ENCODE measurements at places on chromosomes 13 and 19.

DNA sequence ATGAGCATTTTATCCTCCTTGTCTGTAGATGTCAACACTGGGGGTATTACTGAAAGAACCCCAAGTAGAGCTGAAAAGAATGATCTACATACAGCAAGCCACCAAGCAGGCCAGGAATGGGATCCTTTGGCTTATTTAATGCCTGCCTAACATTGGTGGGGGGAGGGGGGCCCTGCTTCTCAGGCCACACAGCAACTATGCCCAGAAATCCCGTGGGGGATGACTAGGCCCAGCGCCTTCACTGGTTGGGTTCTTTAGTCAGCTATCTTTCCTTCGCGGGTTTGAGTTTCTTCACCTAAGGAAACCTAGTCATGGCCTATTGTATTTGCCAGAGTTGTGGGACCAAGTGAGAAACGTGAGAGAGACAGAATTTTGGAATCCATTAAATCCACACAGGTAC lies 80.5 kb downstream of the CCNA1 start:
- DNase-seq: no peak

DNA sequence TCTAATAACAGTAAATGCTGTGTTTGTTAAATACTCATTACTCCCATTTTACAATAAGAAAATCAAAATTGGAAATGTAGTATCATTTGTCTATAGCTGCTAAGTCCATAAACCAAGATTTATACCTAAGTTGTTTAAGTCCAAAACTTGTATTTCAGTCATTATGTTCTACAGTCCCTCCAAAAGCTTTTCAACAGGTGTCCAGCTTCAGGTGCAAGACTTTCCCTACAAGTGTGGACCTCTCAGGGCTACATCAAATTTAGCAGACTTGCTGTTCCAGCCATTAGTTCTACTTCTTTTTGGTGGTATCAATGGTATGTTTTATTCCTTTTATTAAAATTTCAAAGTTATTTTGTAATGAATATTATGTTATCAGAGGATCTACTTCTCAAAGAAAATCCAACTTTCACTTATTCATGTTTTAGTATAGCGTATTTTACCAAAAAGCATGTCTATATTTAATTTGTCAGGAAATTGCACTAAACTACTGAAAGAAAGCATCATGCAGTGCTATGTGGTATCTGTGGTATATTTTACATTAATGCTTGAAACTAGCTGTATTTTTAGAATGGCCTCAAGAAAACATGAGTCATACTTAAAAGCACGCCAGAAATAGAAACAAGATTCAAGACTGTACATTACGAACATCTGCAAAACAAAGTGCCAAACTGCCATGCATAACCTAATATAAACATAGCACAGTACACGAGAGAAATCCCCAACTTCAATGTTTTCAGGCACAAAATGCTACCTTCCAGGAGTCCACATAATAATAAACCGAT lies 44.5 kb downstream of the VWA8 start:
- DNase-seq: no peak

DNA sequence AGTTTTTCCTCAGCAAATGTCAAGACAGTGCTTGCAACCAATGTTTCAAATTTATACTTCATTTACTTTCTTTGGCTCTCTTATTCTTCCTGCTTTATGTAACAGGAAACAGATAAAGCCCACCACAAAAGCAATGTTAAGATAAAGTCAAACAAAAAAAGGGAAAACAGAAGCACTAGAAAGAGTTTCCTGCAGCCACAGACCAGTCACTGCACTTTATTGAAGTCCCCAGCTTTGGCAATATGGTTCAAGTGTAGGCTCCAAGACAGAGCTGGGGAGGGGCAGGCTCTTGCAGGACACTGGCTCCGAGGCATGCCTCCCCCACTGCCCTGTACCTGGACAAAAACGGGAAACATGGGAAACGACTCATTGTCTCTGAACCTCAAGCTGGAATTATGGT lies 15.3 kb upstream of the CDC16 start:
- no peak for DNase-seq

DNA sequence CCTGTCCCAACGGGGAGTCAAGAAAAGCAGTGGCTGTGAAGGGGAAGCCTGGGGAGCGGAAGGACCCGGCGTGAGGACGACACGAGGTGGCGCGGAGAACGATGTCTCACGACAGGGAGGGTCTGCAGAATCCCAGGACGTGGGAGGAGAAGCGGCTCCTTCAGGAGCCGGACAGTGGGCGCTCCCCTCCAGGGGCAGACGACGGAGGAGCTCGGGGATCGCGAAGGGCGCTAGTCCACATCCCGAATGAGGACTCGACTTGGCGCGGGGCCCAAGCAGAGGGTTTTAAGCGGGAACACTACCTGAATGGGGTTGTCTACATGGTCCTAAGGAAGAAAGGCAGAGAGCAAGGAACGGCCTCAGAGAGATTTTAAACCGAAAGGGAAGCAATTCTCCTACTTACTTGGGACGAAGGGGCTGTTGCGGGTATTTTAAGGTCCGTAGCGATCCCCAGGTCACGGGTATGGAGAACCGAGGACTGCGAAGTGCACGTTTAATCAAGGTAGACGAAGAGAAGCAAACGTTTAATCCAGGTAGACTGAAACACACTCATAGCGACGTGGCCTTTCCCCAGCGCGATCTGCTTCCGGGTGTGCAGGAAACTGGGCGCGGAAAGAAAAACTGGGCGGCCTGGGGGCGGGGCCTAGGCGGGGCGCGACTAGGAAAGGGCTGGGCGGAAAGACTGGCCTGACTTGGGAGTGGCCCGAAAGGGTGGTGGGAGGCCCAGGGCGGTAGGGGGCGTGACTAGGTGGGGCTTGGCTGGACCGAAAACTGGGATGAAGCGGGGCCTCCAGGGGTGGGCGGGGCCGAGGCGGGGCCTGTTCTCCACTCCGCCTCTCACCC lies at the start of gene ZNF841:
Gene ZNF841 (minus strand): TSS at position 594 of the 843 bp plus-strand sequence. CDS start 10,964 bp downstream, outside the sequence.
- DNase-seq: peak; percentile 88

DNA sequence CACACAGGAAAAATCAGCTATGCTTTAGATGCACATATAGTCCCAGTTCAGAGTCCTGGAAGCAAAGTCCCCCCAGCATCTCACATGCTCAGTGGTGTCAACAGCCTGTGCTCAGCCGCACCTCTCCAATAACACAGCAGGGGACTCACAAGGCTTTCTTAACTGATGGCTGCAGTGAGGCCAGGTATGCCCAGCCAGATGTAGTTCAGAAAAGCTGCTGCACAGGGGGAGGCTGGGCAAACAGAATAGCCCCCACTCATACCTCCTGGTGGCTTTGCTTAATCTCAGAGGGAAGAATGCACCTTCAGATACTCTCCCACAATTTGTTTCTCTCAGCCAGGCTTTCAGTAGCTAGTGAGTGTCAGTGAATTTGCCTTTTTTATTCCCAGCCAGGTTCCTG lies 33.4 kb downstream of the FAM124A start:
- DNase-seq: no peak

GRCh38 chr19:53849237-53849676 lies 18.4 kb upstream of the MYADM start:
- no peak for DNase-seq

DNA sequence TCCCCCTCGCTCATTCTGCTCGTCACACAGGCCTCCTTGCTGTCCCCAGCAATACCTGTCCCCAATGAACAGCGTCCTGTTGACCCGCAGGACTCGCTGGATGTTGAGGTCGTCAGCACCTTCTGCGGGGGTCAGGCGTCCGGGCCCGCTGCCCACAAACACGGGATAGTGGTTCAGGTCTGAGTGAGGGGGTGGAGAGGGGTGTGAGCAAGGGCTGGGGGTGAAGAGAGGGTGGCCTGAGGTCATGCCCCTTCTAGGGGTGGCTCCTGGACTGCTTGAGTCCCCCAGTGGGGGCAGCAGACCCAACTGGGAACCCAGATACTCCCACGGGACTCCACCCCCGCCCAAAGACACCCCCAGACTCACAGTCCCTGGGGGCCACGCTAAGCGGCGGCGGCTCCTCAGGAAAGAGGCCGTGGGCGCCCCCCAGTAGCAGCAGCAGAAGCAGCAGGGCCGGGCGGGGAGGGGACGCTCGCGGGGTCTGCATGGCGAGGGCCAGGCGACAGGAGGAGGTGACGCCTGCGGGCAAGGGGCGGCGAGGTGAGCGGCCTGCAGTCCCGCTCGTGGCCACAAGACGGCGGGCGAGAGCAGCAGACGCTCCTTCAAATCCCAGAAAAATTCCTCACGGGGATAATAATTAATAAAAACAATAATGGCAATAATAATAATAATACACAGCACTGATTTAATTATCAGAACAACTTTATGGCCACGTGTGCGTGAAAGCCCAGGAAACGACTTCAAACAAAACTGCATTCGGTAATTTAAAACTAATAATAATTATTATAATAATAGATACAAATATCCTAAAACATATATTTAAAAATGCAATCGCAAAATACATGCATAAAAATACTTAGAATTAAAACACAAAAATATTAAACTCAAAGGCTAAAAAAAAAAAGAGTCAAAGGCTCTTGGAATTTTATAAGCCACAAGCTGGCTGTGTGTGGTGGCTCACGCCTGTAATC lies 1.2 kb downstream of the SEMA6B start:
- no peak for DNase-seq

- peak; percentile 93 for DNase-seq
Observed at GRCh38 chr13:50685491-50685890, 158.0 kb downstream of the DLEU7 start.

GRCh38 chr13:45811891-45812694 lies 39.5 kb downstream of the SIAH3 start:
- no peak for DNase-seq

GRCh38 chr13:110448677-110449076 lies 112.8 kb downstream of the RAB20 start:
- DNase-seq: no peak

GRCh38 chr19:10266706-10267105 lies 4.2 kb upstream of the ICAM1 start:
- no peak for DNase-seq

DNA sequence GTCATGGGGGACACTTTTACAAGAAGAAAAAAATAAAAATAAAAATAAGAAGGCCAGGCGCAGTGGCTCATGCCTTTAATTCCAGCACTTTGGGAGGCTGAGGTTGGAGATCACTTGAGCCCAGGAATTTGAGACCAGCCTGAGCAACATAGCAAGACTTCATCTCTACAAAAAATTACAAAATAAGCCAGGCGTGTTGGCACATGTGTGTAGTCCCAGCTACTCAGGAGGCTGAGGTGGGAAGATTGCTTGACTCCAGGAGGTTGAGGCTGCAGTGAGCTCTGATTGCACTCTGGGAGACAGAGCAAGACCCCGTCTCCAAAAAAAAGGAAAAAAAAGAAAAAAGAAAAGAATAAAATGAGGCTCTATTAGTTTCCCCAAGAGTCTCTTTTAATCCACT lies 157.0 kb downstream of the PTPRS start:
- DNase-seq: no peak

GRCh38 chr13:97493456-97493855 lies 59.5 kb downstream of the RAP2A start:
- DNase-seq: no peak

DNA sequence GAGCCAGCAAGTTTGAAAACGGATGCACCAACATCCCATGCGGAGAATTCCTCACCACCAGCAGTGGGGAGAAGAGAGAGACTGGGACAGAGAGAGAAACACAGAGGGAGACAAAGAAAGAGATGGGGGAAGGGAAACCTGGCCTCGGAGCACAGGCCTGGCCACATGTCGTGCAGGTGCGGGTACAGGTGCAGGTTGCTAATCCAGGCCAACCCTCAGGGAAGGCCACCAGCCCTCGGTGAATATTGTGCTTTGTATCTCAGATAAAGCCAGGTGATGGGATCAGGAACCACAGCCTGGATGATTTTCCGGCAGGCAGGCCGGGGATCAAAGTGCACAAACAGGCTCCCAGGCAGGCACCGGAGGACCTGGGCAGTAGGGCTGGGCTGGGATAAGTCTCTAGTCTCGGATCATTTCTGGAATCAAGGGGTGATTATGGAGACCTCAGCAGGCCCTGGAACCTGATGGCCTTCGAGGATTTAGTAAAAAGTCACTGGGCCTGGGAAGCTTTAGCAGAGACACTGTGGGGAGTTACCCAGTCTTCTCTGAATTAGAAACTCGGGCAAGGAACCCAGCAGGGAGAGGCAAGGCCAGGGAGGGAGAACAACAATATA lies 3.7 kb downstream of the GAS6 start:
- no peak for DNase-seq

- DNase-seq: no peak
Observed at GRCh38 chr13:96862093-96862492, 132.2 kb downstream of the OXGR1 start.

- no peak for DNase-seq
Observed at GRCh38 chr13:112431734-112432133, 55.6 kb downstream of the SPACA7 start.

DNA sequence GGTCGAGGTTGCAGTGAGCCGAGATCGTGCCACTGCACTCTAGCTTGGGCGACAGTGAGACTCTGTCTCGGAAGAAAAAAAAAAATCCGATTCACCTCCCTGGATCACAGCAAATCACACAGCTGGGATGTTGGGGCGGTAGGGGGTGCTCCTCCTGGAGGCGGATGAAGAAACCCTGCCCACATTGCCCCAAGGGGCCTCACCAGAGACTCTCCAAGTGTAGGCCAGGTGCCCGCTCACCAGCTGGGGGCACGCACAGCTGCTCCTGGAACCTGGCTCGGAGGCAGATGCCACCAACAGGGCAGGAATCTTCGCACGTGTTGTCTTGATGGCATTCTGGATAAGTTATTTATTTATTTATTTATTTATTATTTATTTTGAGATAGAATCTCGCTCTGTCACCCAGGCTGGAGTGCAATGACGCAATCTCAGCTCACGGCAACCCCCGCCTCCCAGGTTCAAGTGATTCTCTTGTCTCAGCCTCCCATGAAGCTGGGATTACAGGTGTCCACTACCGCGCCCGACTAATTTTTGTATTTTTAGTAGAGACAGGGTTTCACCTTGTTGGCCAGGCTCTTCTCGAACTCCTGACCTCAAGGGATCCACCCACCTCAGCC lies 3.1 kb downstream of the UQCR11 start:
- DNase-seq: no peak

DNA sequence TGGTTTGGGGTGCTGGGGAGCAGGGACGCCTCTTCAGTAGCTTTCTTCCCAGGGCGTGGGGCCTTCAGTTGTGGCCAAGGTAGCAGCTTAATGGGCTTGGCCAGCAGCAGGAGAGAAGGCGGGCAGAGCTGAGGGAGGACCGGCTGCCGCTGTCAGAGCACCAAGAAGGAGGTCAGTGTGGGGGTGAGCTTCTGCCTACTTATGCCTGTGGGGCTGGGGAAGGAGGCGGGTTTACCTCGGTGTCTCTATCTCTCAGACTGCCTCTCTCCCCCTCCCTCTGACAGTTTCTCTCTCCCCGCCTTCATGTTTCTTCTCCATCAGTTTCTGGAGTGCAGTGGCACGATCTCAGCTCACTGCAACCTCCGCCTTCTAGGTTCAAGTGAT lies at the start of gene CAPN12:
Gene CAPN12 (minus strand): TSS at position 177 of the 384 bp plus-strand sequence. CDS start 309 bp downstream, outside the sequence.
- DNase-seq: no peak

DNA sequence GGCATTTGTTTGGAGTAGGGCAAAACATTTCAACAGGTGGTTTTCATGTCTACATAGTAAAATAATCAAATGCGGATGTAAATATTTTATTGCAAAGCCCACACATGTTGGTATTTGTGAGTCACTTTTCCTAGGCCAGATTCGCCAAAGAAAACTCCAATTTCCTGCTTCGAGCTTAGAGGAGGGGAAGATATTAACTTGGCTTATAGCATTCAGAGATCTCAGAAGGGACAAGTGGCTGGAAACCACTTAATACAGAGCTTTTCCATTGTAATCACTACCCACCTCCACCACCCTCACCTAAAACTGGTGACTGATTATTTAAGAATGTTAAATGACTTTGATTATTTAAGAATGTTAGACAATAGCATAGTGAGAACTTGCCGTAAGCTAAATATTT lies 530.6 kb upstream of the SPRY2 start:
- DNase-seq: no peak

Measured in COR-L47 (cell line).